ENCODE measurements at places on chromosomes 5 and 9.

- no peak for DNase-seq
These were observed 60.1 kb downstream of the RGS3 start for GRCh38 chr9:113523421-113524141.

DNA sequence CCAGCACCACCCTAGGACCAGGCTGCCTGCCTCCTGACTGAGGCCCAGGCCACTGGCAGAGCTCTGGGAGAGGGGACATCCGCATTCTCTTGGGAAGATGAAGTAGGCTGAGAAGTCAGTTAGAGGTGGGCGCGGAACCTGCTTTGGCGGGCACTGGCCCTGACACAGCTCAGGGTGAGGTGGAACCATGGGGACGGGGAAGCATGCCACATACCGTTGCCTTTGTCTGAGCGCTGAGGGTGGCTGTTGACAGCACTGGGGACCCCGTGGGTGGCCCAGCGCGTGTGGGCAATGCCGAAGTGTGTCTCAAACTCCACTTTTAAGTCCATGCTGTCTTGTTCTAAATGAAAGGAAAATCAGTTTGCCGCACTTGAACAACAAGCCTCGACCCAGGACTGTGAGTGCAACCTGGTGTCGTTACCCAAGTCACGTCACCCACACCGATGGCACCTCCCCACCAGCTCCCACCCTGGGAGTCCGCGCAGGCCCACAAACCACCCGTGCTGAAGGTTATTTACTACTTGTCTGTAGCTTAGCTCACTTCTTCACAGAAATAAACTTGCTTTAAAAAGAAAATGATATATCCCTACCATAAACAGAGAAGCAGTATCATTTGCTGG is 17.4 kb downstream of the GFPT2 start:
- DNase-seq: no peak

DNA sequence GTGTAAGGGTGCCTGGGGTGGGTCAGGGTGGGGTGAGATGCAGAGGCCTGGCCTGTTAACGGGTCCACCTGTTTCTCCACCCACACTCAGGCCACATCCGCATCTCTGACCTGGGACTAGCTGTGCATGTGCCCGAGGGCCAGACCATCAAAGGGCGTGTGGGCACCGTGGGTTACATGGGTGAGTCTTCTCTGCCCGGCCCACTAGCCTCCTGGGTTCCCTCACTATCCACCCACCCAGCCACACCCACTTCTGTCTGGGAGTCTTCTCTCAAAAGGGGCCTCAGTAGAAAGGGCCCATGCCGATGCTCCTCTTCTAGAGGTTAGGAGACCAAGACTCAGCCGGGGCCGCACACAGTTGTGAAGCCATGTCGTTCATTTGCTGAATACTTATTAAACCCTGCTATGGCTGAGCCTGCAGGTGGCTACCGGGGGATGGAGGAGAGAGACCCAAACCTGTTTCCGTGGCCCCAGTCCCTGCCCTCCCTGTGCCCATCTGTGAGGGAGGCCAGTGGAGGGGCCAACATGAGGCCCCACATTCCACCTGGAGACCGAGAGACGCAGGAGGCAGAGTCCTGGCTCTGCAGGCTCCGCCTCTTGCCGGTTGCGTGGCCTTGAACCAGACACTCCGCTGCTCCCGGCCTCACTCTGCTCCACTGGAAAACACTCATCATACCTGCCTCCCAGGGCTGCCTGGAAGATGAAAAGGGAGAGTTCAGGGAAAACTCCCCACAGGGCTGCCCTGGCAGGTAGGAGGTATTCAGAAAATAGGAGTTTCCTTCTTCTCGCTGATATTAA is 8.7 kb downstream of the GRK6 start:
- no peak for DNase-seq

GRCh38 chr5:143551820-143552251 is 148.3 kb upstream of the NR3C1 start:
- DNase-seq: no peak
